Karpas-422 (cell line): ENCODE measurements at places on chromosomes 5 and 9. TPM values are rescaled to one million over a fixed set of nuclear protein-coding genes. Genes with fewer than 3 reads are reported as not detected.

Gene PCDHB6
- not detected in 2 replicates for total RNA-seq

Gene ARHGEF37
- total RNA-seq, result 17.0 and 30.0 TPM in 2 replicates

Gene PCDHA1
- total RNA-seq, result not detected in 2 replicates

Gene MARCOL
- not detected in 2 replicates for total RNA-seq

Gene SUSD3
- total RNA-seq, result 4.9 and 6.2 TPM in 2 replicates

GRCh38 chr9:135310134-135310533, 169.4 kb upstream of the PPP1R26 start:
- no peak overlapping the region for H3K27ac ChIP-seq
- DNase-seq, result no peak
- peaks cover 6% of the 10 kb centered on the region; the same call in 1 of the 2 replicates for H3K27me3 ChIP-seq
- no peaks in the 10 kb centered on the region for H3K4me1 ChIP-seq
- no peaks in the 10 kb centered on the region for H3K36me3 ChIP-seq

DNA sequence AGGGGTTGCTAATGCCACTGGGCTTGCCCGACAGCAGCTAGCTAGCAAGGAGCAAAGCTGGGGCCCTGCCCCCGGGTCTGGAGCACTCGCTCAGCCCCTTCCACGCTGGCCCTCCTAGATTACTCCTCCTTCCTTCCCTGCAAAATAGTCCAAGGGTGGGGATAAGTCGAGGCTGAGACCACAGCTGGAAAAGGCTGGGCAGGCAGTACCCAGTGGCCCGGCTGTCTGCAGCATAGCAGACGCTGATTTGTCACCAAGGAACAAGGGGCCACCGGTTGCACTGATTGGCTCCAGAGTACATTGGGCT, 73.9 kb downstream of the ADAMTS2 start:
- no peaks in the 10 kb centered on the region for H3K36me3 ChIP-seq
- H3K27me3 ChIP-seq, result no peaks in the 10 kb centered on the region
- no peak overlapping the region for H3K4me3 ChIP-seq
- H3K4me1 ChIP-seq, result no peaks in the 10 kb centered on the region
- no peak for DNase-seq

- no peaks in the 10 kb centered on the region for H3K36me3 ChIP-seq
- no peaks in the 10 kb centered on the region for H3K4me1 ChIP-seq
- no peak overlapping the region for H3K27ac ChIP-seq
- no peaks in the 10 kb centered on the region for H3K27me3 ChIP-seq
- H3K4me3 ChIP-seq, result no peak overlapping the region
Measured at GRCh38 chr5:147487031-147487750, 22.7 kb downstream of the DPYSL3 start.

DNA sequence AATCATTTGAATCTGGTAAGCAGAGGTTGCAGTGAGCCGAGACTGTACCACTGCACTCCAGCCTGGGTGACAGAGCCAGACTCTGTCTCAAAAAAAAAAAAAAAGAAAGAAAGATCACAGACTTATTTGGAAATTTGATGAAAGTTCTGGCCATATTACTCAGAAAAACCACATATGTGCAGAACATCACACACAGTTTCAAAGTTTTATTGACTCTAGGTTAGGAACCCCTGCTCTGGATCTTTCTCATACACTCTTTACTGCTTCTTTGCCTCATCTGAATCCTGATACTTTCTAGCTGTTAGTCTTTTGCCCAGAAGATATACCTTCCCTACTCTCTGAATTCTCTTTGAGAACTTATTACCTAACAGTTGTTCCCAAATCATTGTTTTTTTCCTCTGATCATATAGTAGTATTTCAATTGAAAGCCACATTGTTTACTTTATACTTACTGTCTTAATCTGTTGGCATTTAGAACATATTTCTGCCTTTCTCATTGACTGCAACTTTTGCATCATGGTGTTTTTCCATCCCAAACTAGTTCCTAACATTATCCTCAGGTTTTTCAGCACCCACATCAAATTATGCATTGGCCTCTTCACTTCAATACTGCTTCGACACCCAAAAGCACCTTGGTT, 68.7 kb downstream of the LNPEP start:
- H3K36me3 ChIP-seq, result peaks cover 33% of the 10 kb centered on the region
- DNase-seq, result no peak
- no peak overlapping the region for H3K27ac ChIP-seq
- H3K27me3 ChIP-seq, result no peaks in the 10 kb centered on the region

GRCh38 chr5:113202746-113203716, 226.4 kb downstream of the DCP2 start:
- no peak for DNase-seq
- H3K4me3 ChIP-seq, result no peak overlapping the region
- H3K27me3 ChIP-seq, result no peaks in the 10 kb centered on the region
- no peaks in the 10 kb centered on the region for H3K36me3 ChIP-seq
- peaks cover 14% of the 10 kb centered on the region for H3K4me1 ChIP-seq
- no peak overlapping the region for H3K27ac ChIP-seq

- peaks cover 49% of the 10 kb centered on the region; the same call in 1 of the 2 replicates for H3K36me3 ChIP-seq
- no peak for DNase-seq
- no peak overlapping the region for H3K27ac ChIP-seq
- no peaks in the 10 kb centered on the region for H3K27me3 ChIP-seq
Measured at GRCh38 chr5:176906126-176906525, 7.0 kb upstream of the HK3 start.

DNA sequence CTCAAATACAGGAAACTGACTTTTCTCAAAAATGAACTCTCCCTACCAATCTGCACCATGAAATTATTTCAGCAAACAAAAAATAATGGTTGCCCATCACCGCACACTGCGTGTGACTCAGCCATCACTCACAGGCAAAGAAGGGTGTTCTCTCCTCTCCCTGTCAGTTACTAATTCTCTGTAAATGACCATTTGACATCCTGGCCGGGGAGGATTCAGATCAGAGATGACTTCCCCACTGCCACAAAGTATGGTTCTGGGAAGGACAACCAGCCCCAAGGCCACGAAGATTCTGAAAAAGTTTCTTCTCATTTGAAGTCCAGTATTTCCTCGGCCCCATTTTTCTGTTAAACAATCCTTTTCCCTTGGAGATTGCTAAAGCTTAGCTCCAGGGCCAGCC, 199.4 kb downstream of the AUH start:
- H3K27me3 ChIP-seq, result no peaks in the 10 kb centered on the region
- no peaks in the 10 kb centered on the region for H3K4me1 ChIP-seq
- H3K27ac ChIP-seq, result no peak overlapping the region
- no peaks in the 10 kb centered on the region for H3K36me3 ChIP-seq

DNA sequence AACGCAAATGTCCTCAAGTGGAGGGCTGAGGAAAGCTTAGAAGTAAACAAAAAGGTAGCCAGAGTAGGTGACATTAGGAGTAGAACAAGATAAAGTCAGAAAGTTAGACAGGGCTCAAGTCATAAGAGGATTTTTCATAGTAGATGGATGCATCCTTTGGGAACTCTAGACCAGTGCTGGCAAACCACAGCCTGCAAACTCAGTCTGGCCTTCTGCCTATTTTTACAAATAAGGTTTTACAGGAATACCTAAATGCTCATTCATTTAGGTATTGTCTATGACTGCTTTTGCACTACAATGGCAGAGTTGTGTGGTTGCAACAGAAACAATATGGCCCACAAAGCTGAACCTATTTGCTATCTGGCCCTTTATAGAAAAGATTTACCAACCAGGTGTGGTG, 116.0 kb upstream of the HMHB1 start:
- no peak for DNase-seq
- H3K27ac ChIP-seq, result no peak overlapping the region
- no peaks in the 10 kb centered on the region for H3K4me1 ChIP-seq
- H3K36me3 ChIP-seq, result no peaks in the 10 kb centered on the region

DNA sequence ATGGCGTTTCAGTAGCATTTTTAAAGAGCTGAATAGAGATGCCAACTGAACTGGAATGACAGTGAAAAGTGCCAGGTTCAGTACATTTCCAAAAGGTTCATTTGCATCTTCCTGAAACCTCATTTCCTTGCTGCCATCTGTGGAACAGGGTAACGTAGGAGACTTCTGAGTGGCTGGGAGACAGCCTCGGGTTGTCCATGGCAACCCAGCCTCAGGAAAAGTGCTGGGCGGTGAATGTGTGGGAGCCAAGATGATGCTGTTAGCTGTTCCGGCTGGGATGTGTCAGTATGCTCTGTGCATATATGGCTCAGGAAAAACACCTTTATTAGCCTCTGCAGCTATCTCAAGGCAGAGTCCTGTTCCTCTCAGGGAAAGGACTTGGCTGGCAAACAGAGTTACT, 87.5 kb downstream of the KLHL3 start:
- no peaks in the 10 kb centered on the region for H3K4me1 ChIP-seq
- no peak overlapping the region for H3K4me3 ChIP-seq
- no peaks in the 10 kb centered on the region for H3K27me3 ChIP-seq
- H3K36me3 ChIP-seq, result no peaks in the 10 kb centered on the region
- DNase-seq, result no peak
- H3K27ac ChIP-seq, result no peak overlapping the region

DNA sequence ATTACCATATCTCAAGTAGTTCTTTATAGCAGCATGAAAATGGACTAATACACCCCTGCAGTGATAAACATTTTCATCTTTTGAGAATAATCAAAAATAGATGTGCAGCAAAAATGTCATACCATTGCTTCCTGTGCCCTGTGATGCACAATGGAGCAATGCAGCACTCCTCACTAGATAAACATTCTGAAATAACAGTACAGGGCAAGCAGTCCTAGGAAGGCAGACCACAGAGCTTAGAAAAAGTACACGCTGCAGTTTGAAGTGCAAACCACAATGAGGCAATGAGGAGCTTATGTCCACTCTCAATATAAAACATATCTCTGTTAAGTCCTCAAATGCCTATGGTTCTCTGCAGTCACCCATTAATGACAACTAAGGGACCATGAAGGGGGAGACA, 367.6 kb downstream of the PDE4D start:
- no peak overlapping the region for H3K4me3 ChIP-seq
- no peak for DNase-seq
- H3K4me1 ChIP-seq, result no peaks in the 10 kb centered on the region
- no peaks in the 10 kb centered on the region for H3K27me3 ChIP-seq

GRCh38 chr5:37859805-37860204, 20.0 kb upstream of the GDNF start:
- peak; percentile 50 for DNase-seq
- no peaks in the 10 kb centered on the region for H3K27me3 ChIP-seq
- H3K27ac ChIP-seq, result no peak overlapping the region
- H3K36me3 ChIP-seq, result no peaks in the 10 kb centered on the region

DNA sequence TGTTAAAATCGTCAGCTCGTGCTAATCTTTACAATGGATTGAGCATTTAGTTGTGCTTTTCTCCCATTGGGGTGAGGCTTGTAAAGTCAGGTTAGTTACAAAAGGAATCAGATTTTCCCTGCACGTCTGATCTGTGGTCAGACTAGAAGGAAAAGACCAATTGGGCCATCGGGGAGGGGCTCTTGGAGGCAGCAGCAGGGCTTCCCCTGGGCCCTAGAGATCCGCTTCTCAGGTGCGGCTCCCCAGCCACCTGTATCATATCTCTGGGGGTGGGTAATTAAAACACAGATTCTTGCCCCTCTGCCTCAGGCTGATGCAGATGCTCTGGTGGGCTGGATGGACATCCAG, 200.3 kb downstream of the HSPA4 start:
- DNase-seq, result no peak
- no peak overlapping the region for H3K27ac ChIP-seq
- no peak overlapping the region for H3K4me3 ChIP-seq
- no peaks in the 10 kb centered on the region for H3K4me1 ChIP-seq

GRCh38 chr9:15942831-15943424, 390.1 kb downstream of the CCDC171 start:
- no peak for DNase-seq
- no peak overlapping the region for H3K4me3 ChIP-seq
- no peak overlapping the region for H3K27ac ChIP-seq
- no peaks in the 10 kb centered on the region for H3K36me3 ChIP-seq

DNA sequence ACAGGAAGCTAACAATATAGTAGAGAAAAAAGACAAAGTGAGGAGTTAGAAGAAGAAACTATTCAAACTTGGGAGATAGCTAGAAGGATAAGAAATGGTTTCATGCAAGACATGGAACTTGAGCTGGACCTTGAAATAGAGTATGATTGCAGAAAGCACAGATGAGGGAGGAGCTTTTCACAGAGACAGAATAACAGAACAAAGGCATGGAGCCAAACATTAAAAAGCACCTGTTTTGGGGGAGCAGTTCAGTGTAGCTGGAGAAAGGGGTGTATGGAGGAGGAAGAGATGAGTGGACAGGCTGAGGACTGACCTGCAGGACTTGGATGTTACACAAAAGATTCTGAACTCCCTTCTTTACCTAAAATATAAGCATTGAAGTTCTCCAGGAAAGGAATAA, 25.2 kb downstream of the DTWD2 start:
- H3K36me3 ChIP-seq, result no peaks in the 10 kb centered on the region
- H3K4me1 ChIP-seq, result no peaks in the 10 kb centered on the region
- DNase-seq, result no peak
- H3K4me3 ChIP-seq, result no peak overlapping the region
- no peaks in the 10 kb centered on the region for H3K27me3 ChIP-seq

DNA sequence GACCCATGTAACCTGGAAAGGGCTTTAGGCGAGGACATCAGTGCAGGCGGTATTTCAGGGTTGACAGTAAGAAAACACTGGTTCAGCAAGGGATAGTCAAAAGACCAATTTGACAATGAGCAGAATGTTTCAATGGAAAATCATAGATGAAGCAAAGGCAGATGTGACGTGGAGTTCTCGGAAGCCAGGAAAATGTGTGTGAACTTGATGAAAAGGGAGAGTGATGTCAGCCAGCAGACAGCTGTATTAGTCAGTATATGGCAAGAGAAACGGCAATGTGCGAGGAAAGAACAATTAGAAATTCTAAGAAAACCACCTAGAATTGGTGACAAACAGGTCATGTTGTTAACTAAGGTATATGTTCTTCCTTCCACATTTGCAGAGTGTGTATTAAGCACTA, 503.9 kb upstream of the DAB2 start:
- no peak for DNase-seq
- no peak overlapping the region for H3K4me3 ChIP-seq
- no peaks in the 10 kb centered on the region for H3K4me1 ChIP-seq
- H3K27me3 ChIP-seq, result no peaks in the 10 kb centered on the region
- H3K36me3 ChIP-seq, result no peaks in the 10 kb centered on the region

DNA sequence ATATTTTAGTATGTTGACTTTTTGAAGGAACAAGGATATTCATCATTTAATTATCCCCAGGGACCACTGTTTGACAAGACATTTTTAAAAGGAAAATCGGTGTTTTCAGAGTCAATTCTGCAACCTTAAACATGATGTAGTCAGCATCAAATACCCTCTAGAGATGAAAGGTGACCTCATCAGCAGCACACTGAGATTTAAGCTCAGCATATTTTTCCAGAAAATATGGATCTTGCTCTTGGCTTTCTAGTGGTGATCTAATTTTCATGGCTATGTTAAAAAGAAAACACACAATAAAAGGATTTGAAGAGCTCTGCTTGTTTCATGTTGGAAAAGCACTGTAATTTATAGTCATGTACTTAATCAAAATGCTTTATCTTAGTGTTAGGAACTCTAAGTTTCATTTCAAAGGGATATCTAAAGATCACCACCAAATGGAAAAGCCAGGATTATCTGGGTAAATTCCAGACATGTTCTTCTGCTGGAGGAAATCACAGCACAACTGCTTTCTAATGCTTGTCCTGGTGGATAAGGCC, 487.2 kb downstream of the ENC1 start:
- no peak overlapping the region for H3K4me3 ChIP-seq
- H3K27ac ChIP-seq, result no peak overlapping the region
- DNase-seq, result no peak
- H3K27me3 ChIP-seq, result no peaks in the 10 kb centered on the region

- no peaks in the 10 kb centered on the region for H3K4me1 ChIP-seq
- H3K36me3 ChIP-seq, result no peaks in the 10 kb centered on the region
- H3K27ac ChIP-seq, result no peak overlapping the region
- no peak for DNase-seq
- H3K27me3 ChIP-seq, result no peaks in the 10 kb centered on the region
Measured at GRCh38 chr9:117936185-117937130, 232.3 kb downstream of the TLR4 start.

GRCh38 chr5:121937762-121938161, 24.0 kb upstream of the SRFBP1 start:
- H3K4me1 ChIP-seq, result no peaks in the 10 kb centered on the region
- no peak overlapping the region for H3K27ac ChIP-seq
- DNase-seq, result no peak
- no peaks in the 10 kb centered on the region for H3K36me3 ChIP-seq
